Glutamatergic neuron (in vitro differentiated cells): ENCODE measurements at places on chromosomes 7 and 10.

- DNase-seq: peak; percentile 41
These were observed 1.4 kb upstream of the CTBP2 start for GRCh38 chr10:125161707-125162119.

- no peak for DNase-seq
These were observed 337.4 kb downstream of the CRPPA start for GRCh38 chr7:16083931-16084330.

GRCh38 chr7:25923741-25924460, 228.1 kb upstream of the NFE2L3 start:
- no peak for DNase-seq

DNA sequence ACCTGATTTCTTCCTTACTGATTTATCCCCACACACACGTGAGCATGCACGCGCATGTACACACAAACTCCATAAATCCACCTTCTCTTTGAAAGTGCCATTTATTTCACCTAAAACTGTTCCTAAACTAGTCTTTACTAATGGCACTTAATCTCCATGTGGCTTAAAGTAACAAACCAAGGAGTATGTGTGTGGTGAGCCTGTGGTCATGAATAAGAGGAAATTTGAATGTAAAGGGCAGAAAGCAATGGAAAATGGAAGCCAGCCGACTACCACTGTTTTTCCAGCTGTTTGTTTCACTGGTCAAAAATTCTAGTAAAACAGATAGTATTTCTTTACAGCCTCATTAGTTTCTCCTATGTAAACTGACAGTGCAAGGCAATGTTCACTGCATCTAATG, 23.8 kb downstream of the SEMA3C start:
- no peak for DNase-seq

- peak; percentile 77 for DNase-seq
These were observed 45.2 kb upstream of the BHLHA15 start for GRCh38 chr7:98165827-98166667.
